Immature natural killer cell (primary cell): ENCODE measurements at places on chromosomes 5 and 9. TPM values are rescaled to one million over a fixed set of nuclear protein-coding genes. Genes with fewer than 3 reads are reported as not detected.

DNA sequence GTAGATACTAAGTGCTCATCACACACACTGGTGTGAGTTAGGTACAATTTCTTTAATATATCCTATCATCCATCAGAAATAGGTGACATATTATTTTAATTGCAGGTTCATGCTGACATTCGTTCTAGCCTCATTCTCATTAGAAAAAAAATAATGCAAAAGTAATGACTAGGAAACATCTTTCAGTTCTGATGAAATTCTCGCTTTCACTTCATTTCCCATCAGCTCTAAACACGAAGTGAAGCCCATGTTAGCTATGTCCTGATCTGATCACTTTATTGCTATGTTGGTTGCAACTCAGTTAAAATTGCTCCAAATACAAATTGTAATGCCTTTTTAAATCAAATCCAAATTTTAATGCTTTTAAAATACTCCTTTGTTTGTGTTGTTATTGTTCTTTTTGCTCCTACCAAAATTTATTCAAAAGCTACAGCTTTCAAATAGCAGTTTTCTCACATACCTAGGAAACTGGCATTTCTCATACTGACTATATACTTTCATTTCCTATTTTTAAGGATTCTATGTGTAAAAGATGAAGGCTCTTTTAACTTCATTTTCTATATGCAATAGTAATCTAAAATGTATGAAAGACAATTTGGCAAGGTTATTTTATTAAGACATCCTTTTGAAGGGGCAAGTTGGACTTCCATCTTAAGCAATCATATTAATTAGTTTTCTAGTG, 1237.8 kb upstream of the ACO1 start:
- no peak for DNase-seq

DNA sequence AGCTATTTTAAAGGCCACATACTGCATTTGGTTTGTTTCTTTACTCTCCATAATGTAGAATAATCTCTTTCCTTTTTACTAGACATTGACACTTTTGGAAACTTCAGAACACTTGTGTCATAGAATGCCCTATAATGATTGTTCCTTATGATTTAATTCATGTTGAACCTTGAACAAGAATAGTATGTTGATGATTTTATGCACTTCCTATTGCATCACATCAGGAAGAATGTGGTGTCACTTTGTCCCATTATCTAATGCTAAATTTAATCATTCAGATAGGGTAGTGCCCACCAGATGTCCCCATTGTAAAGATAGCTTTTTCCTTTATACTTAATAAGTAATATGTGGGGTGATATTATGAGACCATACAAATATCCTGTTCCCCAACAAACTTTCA, 19.4 kb upstream of the DEPDC1B start:
- DNase-seq = no peak

DNA sequence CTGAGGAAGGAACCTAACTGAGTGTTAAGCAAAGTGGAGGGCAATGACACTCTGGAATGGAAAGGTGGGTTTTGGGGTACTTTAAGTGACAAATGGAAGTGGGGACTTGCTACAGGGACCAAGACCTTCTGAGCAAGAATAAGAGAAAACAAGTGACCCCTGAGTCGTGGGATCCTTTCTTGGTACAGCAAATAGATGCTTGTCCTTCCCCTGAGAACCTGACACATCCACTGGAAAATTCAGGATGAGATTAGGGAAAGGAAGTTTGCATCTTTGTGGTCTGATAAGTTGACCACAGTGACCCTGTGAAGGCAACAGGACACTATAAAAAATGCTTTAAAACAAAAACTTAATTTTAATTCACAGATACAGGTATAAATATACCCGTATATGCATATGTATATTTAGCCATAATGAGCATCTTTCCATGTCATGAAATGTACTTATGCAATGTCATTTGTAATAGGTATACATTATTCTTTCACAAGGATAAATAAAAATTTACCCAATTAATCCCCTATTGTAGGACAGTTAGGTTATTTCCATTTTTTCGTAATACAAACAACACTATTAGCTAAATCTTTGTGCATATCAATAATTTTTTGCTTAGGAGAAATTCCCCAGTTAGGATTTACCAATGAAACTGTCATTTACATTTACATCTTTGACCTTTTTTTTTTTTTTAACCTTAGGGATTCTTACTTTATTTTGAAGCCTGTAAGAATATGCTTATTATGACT, 2.0 kb upstream of the IRF1 start:
- DNase-seq = no peak

DNA sequence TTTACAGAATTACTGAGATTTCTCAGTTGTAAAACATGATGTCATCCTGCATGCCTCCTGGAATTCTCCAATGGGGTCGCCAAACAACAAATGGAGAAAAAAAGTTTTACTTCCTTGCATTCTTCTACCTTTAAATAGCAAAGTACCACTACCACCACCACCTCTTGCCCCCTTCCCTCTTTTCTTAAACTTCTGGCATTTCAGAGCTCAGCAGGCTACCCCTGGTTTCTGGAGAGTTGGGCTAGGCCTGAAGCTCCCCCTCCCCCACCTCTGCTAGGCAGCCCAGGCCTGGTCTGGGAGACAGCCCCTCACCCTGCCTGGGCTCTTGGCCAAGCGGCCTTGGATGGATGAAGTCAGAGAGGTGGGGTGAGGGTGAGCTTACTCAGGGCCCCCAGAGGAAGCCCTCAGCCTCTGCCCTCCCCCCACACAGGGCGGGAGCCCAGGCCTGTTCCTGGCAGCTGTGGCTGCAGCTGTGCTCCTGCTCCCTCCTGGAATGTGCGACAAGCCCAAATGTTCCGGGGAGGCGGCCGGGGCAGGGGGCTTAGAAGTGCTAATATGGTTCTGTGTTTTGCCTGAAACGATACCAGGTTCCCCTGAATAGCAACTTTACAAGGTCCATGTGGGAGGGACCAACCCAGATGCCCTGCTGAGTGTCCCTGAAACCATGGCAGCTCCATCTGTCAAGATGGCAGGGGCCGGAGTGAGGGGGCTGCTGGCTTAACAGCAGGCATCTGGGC, 6.0 kb upstream of the CCIN start:
- DNase-seq = no peak

GRCh38 chr5:18202164-18202563, 567.9 kb downstream of the TAF11L14 start:
- DNase-seq = no peak

- no peak for DNase-seq
Measured at GRCh38 chr5:112878760-112879159, 17.7 kb downstream of the SRP19 start.

DNA sequence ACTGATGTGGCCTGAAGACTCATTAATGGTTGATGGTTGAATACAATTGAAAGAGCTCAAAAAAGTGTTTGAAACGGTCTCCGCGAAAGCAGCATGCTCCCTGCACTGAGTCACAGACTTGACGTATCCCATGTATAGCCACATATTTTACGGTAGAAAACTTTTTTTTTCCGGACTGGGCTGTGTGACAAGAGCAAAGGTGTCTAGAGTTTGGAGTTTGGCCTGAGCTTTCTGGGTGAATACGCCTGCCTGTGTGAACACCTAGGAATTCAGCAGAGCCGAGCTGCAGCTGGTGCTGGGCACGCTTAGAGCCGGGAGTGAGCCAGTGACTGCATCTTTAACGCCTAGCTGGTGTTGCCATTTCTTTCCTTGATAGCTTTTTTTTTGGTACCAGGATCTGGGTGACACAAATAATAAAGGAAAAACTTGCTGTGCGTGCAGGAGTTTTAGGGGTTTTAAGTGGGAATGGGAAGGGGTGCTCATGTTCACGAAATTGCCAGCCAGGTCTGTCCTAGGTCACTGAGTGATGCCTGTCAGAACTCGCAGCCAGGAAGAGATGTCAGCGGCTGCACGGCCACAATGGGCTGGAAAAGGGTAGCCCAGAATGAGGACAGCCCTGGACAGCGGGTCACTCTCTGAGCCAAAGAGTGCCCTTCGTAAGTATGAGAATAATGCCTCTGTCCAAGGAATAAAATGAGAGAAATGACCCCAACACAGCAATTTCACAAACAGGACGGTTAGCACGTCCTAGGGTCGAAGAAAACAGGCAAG, 51.7 kb downstream of the PSMB7 start:
- no peak for DNase-seq

Gene MEGF10
- polyA plus RNA-seq = not detected

Gene GFI1B
- polyA plus RNA-seq = not detected
